ENCODE measurements at places on chromosomes 12 and 14.

GRCh38 chr12:106273491-106273890 lies 25.7 kb upstream of the CKAP4 start:
- DNase-seq: no peak

GRCh38 chr12:56062996-56063395 lies 17.0 kb upstream of the ERBB3 start:
- no peak for DNase-seq

- DNase-seq: no peak
These were observed 14.2 kb downstream of the APPL2 start for GRCh38 chr12:105221583-105222283.

DNA sequence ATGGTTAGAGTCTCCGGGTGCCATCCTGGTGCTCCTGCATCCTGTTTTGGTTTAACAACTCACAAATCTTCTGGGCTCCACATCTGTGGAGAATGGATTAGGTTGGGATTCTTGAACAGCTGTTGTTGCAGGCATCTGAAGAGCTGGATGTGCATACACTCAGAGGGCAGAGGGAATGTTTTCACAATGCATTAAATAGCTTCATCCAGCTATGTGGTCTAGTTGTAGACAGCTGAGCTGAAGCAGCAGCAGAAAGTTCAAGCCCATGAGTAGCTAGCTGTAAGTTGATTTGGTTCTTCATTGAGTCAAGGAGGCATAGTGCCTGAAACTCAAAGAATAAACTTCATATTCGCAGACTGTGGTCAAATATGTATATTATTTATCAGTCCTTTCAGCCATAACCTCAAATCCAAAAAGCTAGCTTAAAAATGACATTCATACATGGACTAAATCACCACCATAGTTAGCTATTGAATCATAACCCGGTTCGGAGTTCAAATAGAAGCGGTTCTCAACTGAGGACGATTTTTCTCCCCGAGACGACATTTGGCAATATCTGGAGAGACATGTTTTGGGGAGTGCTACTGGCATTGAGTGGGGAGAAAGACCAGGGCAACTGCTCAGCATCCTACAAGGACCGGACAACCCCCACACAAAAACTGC lies 858 bp upstream of the ANKRD13A start:
- DNase-seq: no peak

- DNase-seq: no peak
These were observed 884.2 kb downstream of the FLRT2 start for GRCh38 chr14:86414146-86414545.

DNA sequence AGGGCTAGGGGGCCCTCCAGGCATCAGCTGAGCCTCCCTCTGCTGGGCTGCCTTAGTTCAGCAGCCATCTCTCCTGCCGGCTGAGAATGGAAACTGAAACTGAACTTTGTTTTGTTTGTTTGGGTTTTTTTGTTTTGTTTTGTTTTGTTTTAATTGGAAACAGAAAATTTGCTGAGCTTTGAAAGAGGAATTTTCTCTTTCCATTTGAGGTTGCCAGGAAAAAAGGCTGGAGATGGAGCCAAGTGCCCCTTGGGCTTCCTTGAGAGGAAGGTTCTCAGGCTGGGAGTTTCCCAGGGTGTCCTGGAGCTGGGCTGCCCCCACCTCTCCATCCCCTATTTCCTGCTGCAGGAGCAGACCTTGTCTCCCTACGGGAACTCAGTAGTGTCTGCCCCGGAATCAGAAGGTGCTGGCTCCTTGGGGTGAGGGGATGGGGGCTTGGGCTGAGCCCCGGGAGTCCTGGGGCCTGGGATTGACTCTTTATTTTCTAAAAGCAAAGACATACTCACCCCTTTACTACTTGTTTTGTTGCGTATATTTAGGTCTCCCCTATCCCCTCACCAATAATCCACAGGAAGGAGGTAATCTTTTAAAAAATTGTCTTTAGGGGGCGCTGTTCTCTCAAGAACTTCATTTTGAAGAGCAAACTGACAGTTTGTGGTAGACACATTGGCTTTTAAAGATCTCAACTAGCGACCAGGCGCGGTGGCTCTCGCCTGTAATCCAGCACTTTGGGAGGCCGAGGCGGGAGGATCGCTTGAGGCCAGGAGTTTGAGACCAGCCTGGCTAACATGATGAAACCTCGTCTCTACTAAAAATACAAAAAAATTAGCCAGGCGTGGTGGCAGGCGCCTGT lies 21.3 kb upstream of the OASL start:
- peak; percentile 33 for DNase-seq

GRCh38 chr14:71355324-71356201 lies 448.3 kb downstream of the PCNX1 start:
- DNase-seq: peak; percentile 81

DNA sequence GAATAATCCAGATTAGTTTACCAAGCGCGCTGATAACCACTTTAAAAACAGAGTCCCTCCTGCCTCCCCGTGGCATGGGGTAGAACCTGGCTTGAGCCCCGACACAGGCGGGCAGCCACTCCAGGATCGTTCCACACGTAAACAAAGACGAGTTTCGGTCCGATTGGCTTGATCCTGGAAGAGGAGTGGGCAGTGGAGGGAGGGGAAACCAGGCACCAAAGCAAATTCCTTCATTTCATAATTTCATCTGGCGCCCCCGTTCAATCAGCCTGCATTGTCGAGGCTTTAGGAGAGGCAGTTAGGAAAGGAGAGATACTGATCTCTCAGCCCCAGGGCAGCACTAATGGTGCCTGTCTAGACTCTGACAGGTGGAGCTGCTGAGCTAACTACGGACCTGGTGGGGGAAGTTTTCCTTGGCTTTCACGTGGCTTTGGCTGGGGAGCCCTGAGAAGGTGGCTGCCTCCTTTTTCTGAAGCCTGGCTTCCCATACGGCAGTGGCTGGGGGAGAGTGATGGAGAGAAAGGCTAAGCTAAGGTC lies 751 bp upstream of the GPRC5A start:
- peak; percentile 63 for DNase-seq

DNA sequence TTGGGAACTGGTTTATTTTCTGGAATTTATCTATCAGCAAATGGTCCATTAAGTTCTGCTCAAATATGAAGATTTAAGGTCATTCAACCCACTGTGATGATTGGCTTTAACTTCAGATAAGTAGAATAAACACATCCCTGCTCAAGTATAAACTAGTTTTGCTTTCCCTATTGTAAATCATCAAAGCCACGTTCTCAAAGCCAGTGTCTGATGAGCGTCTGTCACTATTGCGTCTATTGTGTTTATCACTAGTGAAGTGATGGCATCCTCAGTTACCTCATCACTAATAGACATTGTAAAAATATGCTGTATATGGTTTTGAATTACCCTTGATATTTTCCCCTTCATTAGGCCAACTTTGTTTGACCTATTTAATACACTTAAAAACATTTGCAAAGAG lies 351.3 kb downstream of the BCAT1 start:
- DNase-seq: peak; percentile 78

DNA sequence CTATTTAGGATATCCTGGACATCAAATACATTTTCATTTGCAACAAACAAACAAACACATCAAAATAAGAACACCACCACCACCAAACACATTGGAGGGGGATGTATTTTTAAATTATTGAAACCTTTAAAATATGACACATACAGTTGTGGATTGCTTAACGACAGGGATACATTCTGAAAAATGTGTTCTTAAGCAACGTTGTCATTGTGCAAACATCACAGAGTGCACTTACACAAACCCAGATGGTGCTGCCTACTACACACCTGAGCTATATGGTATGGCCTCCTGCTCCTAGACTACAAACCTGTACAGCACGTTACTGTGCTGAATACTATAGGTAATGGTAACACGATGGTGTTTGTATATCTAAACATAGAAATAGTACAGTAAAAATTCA lies 19.4 kb downstream of the PYGL start:
- no peak for DNase-seq

DNA sequence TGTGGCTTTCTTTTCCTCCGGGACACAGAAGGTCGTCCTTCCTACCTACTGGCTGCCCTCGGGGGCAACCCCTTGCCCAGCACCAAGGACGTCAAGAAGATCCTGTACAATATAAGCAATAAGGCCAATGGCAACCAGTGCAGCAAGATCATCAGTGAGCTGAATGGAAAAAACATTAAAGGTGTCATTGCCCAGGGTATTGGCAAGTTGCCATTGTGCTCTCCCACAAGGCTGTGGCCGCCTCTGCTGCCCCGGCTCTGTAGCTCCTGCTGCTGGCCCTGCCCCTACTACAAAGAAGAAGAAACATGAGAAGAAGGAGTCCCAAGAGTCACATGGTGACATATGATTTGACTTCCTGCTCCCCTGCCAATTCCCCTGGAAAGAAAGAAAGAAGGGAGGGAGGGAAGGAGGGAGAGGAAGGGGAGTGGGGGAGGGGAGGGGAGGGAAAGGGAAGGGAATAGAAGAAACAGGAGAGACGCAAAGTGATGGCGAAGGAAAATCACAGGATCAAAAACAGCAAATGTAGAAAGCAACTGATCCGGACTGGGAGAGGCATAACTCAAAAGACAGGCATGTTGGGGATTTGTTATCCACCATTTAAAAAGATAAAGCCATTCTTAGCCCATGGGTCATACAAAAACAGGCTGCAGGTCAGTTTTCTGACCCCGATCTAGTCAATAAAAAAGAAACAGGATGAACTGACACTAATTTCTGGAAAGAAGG lies 61.3 kb upstream of the RESF1 start:
- DNase-seq: no peak

GRCh38 chr12:69352904-69353303 lies 4.7 kb downstream of the LYZ start:
- DNase-seq: no peak

GRCh38 chr14:63901434-63902085 lies 48.8 kb downstream of the SYNE2 start:
- DNase-seq: no peak

GRCh38 chr12:13304924-13305323 lies 108.4 kb downstream of the EMP1 start:
- no peak for DNase-seq

GRCh38 chr12:32448586-32448985 lies 49.2 kb downstream of the FGD4 start:
- DNase-seq: no peak

DNA sequence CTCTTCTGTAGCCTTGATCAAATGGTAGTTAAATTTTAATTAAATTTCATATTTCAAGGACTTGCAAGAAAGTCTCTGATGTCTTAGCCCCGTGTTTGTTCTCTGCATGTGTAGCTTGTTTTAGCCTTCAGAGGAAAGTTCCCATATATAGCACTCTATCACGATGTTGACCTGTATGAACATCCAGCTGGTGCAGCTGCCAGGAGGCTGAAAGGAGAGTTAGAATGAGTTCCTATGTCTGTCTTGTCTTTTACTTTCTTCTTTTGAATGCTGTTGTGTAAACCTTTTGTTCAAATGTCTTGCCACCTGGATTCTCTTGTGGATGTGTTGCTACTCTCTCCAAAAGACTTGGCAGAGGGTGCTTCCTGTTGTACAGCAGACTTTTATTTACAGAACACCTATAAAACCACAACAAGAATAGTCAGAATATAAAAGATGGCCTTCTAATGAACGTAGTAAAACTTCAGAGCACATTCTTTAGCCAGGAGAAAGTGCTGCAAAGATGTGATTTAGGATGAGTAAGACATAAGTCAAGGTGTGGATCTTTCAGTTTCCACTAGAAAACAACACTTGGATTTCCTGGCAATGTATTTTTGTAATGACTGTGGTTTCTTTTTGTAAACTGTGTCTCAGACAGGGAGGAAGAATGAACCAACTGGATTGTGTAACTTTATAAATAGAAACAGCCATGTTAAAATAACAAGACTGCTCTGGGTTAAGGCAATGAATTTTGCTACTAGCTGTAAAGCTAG lies 17.2 kb downstream of the NAV3 start:
- peak; percentile 56 for DNase-seq

DNA sequence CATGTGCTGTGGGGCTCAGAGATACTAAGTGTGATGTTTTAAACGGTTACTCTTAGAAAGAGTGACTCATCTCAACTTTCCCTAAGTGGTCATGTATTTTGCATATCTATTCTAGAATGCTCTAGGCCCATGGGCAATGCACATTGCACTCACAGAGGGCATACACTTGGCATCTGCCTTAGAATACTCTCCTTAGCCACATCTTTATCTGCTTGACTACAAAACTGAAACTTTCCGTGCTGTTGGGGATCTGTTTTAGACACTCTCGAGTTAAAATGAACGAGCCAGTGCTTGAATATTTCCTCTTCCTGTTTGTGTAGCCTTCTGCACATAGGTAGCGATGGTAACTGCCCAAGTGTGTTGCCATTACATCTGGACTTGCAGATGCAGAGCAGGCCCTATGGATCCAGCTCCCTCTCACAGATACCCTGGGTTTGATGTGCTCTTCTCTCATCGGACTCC lies 180.5 kb downstream of the CAND1 start:
- no peak for DNase-seq

DNA sequence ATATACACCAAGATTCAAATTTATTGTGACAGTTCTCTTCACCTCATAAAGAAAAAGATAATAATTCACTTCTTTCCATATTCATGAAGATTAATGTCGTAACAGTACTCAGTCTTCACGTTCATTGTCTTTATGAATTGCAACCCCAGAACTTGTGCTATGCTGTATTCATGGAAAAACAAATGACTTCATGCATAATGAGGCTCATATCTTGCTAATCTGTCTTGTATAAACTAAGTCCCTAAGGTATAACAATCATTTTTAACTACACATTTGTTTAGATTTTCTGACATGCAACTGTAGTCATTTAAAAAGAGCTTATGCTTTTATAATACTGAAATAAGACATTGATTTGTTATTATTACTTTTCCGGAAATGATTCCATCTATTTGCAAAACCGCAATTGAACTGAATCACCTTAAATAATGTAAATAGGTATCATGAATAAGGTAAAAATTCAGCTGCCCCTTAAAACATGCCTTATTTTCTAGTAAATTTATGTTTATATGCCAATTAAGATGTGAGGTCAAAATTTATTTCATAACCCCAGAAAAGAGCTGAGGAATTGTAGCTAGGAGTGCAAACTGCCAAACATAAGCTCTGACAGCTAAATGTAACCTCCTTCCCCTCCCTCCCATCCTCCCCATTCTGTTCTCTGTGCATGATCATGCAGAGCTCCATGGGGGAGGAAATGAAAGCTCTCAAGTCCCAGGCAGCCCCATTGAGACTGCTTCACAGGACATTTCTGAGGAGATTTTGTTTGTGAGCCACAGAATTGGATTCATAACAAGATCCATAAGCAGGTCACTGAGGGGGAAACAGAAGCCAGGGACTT lies 301.6 kb downstream of the ATP23 start:
- DNase-seq: no peak

- DNase-seq: no peak
These were observed 52.2 kb downstream of the LRP6 start for GRCh38 chr12:12214635-12215131.

- no peak for DNase-seq
These were observed 11.8 kb upstream of the GPR132 start for GRCh38 chr14:105076805-105077648.

DNA sequence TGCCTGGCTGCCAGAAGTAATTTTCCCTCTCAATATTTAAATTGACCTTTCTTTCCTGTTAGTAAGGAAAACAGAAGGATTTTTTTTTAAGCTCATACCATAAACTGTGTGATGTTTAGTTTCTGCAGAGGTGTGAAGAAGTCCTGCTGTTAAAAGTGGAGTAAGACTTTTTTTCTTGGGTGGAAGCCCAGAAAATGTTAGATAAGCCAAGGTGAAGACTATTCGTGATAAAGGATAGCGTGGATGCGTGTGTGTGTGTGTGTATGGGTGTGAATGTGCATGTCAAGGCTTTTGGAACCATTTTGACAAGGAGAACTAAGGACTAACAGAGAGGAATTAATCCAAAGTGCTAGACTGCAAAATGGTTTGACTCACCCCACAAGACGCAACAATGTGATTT lies 152.9 kb upstream of the SEL1L start:
- peak; percentile 19 for DNase-seq

All from lung (tissue), 17 donors.